AG08395 (cell line): ENCODE measurements at places on chromosomes 7 and 10.
A peak's percentile ranks its signal among the peaks of the same experiment; 100 is the strongest.

- no peak for DNase-seq
These were observed 32.5 kb downstream of the SEMA3A start for GRCh38 chr7:84162125-84162524.

- DNase-seq, result peak; percentile 68
These were observed 79.1 kb upstream of the PPIF start for GRCh38 chr10:79268161-79268601.

GRCh38 chr7:47328392-47329319 lies 253.3 kb downstream of the TNS3 start:
- DNase-seq, result no peak

- DNase-seq, result no peak
These were observed 969.5 kb upstream of the ZNF722 start for GRCh38 chr7:63029207-63029522.

DNA sequence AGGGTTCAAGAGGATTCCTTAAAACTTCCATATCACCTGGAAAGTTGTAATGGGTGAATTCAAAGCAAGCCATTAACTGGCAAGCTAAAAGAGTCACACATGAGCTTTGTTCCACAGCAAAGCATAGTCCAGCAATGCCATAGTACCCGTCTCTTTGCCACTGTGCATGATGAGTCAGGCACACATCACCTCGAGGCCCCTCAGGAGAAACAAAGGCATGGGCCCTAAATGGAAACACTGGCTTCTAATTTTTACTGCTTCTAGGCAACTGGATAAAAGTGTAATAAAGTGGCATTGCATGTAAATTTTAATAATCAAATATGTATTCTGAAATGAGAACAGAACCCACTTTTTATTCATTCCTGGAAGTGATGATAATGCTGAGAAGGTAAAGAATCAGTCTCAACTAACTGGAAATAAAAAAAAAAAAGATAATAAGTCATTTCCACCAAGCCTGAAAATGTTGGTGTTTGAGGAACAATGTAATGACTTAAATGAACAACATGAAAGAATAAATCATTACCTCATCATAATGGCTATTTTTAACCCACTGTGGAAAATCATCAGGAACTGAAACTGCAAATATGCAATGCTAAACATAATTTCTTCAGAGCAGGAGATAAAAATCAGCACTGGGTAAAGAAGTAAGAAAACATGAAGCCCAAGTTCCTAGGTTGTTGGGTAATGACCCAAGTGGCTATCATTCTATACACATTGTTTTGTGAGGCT lies 104.9 kb downstream of the CDK6 start:
- DNase-seq, result no peak

DNA sequence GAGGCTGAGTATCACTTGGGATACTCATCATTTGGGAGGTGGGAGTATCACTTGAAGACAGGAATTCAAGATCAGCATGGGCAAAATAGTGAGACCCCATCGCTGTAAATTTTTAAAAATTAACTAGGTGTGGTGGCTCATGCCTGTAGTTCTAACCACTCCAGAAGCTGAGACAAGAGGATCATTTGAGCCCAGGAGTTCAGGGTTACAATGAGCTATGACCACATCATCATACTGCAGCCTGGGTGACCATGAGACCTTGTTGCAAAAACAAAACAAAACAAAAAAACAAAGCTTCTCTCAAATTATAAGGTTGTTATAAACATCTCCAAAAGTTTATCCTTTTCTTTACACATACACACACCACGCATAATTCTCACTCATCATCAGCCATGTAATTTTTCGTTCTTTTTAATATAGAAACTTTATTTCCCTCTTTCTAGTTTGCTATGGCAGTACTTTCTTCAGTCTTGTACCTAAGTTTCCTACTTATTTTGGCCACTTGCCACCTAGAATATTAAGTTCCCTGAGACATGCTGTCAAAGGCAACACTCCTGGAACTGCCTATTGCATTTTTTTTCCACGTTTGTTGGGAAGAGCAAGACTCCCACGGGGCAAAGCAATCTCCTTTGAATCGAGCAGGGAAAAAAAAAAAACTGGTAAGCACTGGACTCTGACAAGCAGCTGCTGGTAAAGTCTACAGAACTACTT lies 37.1 kb downstream of the SKIDA1 start:
- no peak for DNase-seq

GRCh38 chr10:128047351-128047750 lies 78.9 kb downstream of the MKI67 start:
- peak; percentile 15 for DNase-seq

- DNase-seq, result no peak
These were observed 154.4 kb downstream of the GALNT17 start for GRCh38 chr7:71286336-71286735.

GRCh38 chr10:121425623-121426022 lies 172.6 kb downstream of the FGFR2 start:
- DNase-seq, result no peak

DNA sequence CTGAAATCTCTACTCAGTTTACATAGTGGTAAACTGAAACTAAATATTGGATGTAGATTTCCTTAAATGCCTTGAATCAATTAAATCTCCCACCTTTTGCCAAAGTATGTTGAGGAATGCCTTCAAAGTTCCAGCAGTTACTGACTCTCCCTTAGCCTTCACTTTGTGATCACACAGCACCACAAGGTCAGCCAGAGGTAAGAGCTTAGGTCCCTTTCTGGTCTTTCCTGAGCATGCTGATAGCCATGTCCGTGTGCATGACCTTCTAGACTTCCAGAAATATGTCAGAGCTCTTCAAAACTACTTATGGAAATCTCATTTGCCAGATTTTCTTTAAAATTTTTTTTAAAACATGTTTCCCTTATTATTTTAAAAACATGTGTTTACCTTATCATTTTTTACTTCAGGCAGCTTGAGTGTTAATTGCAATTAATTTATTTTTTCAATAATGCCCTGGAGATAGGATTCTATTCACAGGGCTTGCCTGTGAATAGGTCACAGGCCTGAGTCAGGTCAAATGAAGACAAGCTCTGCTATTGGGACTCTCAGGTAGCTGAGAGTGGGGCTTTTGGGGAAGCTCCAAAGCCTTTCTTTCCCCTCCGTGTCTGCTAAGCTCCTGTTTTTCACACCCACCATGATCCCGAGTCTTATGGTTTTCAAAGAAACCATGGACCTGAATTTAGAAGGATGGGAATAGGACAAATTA lies 220.5 kb downstream of the CXCL12 start:
- DNase-seq, result no peak

DNA sequence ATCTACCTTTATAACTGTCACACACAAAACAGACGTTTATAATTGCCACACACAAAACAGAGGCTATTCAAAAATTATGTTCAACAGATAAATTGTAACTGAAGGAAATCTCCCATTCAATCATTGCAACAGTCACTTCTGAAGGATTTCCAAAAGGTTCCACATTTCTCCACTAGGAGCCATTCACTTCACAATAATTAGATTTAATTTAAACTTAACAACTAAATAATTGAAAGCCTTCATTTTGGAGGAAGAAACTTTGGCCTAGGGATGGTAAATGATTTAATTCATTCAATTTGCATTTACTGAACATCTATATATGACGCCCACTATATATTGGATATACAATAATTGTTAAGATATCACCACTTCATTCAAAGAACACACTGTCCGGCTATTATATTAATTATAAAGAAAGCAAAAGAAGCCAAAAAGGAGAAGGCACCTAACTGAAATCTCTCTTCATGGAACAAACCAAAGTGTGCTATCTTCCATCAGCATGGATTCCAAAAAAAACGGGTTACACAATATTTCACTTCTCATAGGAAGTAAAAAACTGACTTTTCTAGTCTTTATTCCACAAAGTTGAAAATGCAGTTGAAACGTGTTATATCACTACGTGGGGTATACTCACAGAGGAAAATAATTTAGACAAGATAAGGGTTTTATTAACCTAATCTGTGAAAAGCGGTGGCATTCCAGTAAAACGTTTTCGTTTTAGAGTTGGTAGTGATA lies 1.7 kb downstream of the ATAD1 start:
- no peak for DNase-seq

GRCh38 chr7:46494028-46494427 lies 573.0 kb upstream of the IGFBP3 start:
- peak; percentile 58 for DNase-seq

DNA sequence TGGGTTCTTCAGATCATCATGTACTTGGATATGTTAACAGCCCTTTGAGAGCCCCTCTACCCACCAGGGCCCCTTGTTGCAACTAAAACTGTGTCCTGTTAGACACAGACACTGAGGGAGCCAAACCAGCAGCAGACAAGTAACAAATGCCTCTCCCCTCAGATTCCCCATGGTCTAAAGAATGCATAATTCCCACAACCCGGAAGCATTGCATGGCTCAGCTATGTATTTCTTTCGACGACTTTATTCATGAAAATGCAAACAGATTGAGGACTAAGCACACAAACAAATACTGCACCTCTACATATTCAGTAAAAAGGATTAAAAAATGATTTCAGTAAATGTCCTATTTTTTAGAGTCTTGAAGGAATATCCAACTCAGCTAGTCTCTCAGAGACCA lies 70.1 kb upstream of the HECW1 start:
- peak; percentile 18 for DNase-seq

- DNase-seq, result peak; percentile 15
These were observed 593 bp downstream of the CDK13 start for GRCh38 chr7:39950473-39951225.

- DNase-seq, result no peak
These were observed 130.5 kb downstream of the LHFPL3 start for GRCh38 chr7:104458875-104459274.

- no peak for DNase-seq
These were observed 94.3 kb downstream of the SIRT1 start for GRCh38 chr10:67978749-67979148.

- no peak for DNase-seq
These were observed 52.4 kb downstream of the CALD1 start for GRCh38 chr7:134831862-134832261.

DNA sequence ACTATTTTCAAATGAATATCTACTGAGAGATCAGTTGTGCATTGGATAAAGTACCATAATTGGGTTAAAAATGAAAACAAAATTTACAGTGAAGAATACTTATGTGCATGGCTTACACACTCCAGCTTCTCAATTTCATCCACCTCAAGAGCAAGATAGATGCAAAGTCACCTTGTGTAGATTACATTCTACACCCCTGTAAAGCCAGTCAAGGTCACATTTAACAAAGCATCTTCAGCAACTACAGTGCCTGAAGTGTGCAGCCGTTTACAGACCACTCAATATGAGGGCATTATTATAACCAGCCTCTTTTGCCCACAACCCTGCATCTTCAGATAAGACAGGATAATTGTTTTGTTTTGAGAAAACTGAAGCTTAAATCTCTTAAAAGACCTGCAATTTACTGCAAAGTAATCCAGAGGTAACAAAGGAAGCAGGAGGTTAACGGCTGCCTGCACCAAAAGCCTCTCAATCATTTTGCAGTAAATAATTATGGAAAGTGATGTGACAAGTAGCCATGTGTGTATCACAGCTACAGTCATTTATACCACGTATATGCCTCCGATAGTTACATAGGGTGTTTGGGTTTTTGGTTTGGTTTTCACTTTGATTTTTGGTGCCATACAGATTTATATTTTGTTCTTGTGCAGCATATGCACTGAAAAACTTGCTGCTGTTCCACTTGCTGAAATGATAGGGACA lies 4.9 kb downstream of the PURB start:
- no peak for DNase-seq

DNA sequence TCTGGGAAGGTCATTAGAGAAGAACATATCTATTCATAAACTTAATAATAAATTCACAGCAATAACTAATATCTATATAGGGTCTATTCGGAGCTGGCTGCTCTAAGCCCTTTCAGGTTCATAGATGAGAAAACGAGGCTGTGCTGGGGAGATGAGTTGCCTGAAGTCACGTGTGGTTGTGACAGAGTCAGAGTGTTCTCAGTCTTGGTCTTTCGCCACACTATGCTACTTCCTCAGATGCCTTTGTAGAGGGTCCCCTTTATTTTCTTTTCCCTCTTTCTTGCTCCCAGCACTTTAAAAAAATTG lies 43.7 kb upstream of the FAM180A start:
- no peak for DNase-seq

- peak; percentile 61 for DNase-seq
These were observed 115.0 kb upstream of the ZNF438 start for GRCh38 chr10:31146491-31147209.

DNA sequence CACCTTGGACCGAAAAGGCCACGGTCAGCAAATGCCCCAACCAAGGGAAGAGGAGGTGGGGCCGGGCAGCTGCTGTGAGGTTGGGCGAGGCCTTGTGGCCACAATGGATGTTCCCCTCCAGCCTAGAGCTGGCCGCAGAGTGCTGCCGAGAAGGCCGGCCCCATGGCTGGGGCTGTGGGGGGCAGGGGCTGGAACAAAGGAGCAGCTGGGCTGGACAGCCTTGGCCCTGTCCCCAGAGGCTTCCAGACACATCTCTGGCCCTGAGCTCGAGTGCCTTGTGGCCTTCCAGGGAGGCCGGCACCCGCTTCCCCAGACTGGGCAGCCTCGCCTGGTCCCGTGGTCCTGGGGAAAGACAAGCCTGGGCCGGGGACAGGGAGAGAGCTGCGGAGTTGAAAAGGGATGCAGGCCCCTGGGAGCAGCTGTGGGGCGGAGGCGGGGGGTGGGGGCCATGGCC lies 88.0 kb downstream of the PDGFA start:
- DNase-seq, result no peak

GRCh38 chr7:72254455-72254854 lies 157.7 kb downstream of the CALN1 start:
- DNase-seq, result no peak

DNA sequence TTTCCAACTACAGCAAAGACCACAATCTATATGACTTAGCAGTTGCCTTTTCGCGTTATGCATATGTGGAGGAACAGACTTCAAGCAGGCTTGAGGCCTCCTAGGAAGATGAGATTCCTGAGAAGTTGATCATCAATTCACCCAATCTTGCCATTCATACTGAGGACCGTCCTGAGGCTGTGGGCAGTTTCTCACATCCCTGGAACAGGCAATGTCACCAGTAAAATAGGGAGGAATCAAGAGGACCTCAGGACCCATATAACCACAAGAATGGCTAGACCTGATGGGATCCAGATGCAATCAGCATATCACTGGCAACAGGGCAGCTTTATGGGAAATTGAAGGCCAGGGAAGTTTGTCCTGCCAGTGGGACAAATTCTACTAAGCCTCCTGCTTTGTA lies 17.3 kb downstream of the KDM7A start:
- peak; percentile 59 for DNase-seq

GRCh38 chr10:122374859-122375678 lies 561 bp downstream of the PLEKHA1 start:
- DNase-seq, result peak; percentile 48

- DNase-seq, result no peak
These were observed 994.1 kb downstream of the TYW1 start for GRCh38 chr7:67990716-67991115.

DNA sequence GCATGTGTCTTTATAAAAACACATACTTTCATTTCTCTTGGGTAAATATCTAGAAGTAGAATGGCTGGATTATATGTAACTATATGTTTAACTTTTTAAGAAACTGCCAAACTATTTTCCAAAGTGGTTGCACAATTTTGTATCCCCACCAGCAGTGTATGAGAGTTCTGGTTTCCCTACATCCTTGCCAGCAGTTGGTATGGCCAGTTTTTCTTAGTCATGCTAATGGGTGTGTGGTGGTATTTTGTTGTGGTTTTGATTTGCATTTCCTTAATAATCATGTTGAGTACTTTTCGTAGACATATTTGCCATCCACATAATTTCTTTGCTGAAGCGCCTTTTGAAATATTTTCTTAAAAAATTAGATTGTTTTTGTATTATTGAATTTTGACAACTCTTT lies 60.3 kb downstream of the NEUROG3 start:
- DNase-seq, result no peak

GRCh38 chr7:31074403-31075085 lies 22.4 kb downstream of the ADCYAP1R1 start:
- no peak for DNase-seq
